Stomach (tissue), 19 donors: ENCODE measurements at places on chromosomes 5 and 9. TPM values are rescaled to one million over a fixed set of nuclear protein-coding genes. Genes with fewer than 3 reads are reported as not detected.

Gene PCDHB13
- 5.9 TPM for total RNA-seq

Gene PFN3
- not detected for total RNA-seq

DNA sequence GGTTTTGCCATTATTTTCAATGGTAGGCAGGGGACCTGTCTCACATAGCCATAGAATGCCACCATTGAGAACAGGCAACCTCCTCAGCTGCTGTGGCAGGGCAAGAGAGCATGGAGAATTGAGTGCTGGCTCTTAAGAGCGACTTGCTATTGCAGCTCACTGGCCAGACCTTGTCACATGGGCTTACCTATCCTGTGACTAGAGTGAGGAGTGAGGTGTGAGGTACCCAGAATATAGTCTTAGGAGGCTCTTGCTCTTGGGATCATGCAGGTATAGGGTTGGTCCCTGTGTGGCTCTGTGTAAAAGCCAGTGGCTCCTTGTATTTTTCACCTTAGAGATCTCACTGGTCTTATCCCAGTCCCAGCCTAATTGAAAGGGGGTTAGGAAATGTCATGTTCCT lies 39.8 kb upstream of the NR3C1 start:
- no peak overlapping the region for H3K27ac ChIP-seq
- no peaks in the 10 kb centered on the region for H3K4me1 ChIP-seq
- no peak overlapping the region for H3K4me3 ChIP-seq
- H3K36me3 ChIP-seq: no peaks in the 10 kb centered on the region
- no peak for DNase-seq

- no peak overlapping the region for H3K4me3 ChIP-seq
- no peaks in the 10 kb centered on the region for H3K27me3 ChIP-seq
- H3K36me3 ChIP-seq: no peaks in the 10 kb centered on the region
- peaks cover 51% of the 10 kb centered on the region for H3K4me1 ChIP-seq
- DNase-seq: no peak
- H3K27ac ChIP-seq: no peak overlapping the region
Measured at GRCh38 chr5:143337946-143338345, 65.5 kb downstream of the NR3C1 start.

GRCh38 chr9:97445119-97445701 lies 33.3 kb downstream of the TDRD7 start:
- H3K4me3 ChIP-seq: no peak overlapping the region
- peaks cover 11% of the 10 kb centered on the region for H3K4me1 ChIP-seq
- no peaks in the 10 kb centered on the region for H3K27me3 ChIP-seq
- H3K36me3 ChIP-seq: no peaks in the 10 kb centered on the region
- no peak for DNase-seq
- no peak overlapping the region for H3K27ac ChIP-seq

- peaks cover 9% of the 10 kb centered on the region for H3K4me1 ChIP-seq
- H3K27ac ChIP-seq: no peak overlapping the region
- H3K27me3 ChIP-seq: no peaks in the 10 kb centered on the region
- peak; percentile 62 for DNase-seq
- no peaks in the 10 kb centered on the region for H3K36me3 ChIP-seq
Measured at GRCh38 chr9:92151691-92152393, 36.6 kb upstream of the SPTLC1 start.

GRCh38 chr9:33818847-33819500 lies 2.0 kb downstream of the UBE2R2 start:
- peak; percentile 20 for DNase-seq
- H3K36me3 ChIP-seq: no peaks in the 10 kb centered on the region
- peaks cover 44% of the 10 kb centered on the region for H3K4me1 ChIP-seq
- peak overlapping the region; percentile 87 for H3K4me3 ChIP-seq
- H3K27ac ChIP-seq: peak overlapping the region; percentile 100
- no peaks in the 10 kb centered on the region for H3K27me3 ChIP-seq

DNA sequence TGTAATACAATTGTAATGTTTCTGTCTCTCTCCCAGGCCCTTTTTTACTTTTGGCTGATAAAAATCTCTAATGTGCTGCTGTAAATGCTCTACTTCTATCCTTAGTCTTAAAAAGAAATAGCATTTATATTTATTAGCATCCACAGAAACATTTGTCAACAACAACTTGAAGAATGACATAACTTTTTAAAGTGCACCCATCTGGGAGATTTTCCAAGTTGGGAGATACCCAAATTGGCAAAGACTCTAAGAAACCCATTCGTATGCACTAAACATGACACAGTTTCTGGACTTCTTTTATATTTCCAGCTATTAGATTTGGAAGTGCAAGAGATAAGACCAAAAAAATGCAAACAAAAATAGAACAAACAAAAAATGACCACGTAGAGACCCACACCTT lies 2287.4 kb upstream of the WWC1 start:
- H3K27me3 ChIP-seq: no peaks in the 10 kb centered on the region
- no peaks in the 10 kb centered on the region for H3K4me1 ChIP-seq

DNA sequence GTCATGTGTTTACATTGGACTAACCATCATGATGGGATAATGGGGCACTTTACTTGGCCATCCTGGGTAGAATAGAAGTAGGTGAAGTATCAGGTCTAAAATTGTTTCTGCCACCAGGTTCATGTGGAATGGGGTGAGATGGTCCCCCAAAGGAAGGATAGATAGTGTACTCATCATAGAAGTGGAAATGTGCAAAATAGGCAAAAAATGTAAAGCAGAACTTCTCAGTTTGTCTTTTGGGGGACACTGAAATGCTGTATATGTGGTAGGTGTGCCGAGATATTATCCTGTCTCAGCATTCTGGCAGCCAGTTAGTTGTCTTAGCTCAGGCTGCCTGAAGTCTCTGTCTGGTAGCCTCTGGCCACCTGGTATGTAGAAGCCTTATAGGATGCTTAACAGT lies 107.6 kb downstream of the FOCAD start:
- H3K27me3 ChIP-seq: no peaks in the 10 kb centered on the region
- no peak overlapping the region for H3K4me3 ChIP-seq
- no peak overlapping the region for H3K27ac ChIP-seq
- no peak for DNase-seq
- H3K36me3 ChIP-seq: peaks cover 14% of the 10 kb centered on the region
- H3K4me1 ChIP-seq: no peaks in the 10 kb centered on the region

DNA sequence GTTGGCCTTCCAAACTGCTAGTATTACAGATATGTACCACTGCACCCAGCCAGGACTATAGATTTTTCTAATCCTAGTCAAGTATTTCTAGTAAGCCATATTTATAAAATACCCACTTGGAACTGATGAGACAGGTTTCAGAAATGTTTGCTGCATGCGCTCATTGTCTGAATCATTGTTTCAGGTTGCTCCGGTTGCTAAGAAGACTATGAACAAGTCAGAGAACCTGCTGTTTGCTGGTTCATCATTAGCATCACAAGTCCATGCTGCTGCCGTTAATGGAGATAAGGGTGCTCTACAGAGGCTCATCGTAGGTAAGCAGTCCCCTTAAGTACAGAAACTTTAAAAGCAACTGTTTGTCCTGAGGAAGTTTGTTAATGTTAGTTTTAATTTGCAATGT lies 5.3 kb downstream of the INVS start:
- no peaks in the 10 kb centered on the region for H3K27me3 ChIP-seq
- H3K4me3 ChIP-seq: no peak overlapping the region
- no peak overlapping the region for H3K27ac ChIP-seq
- H3K4me1 ChIP-seq: peaks cover 10% of the 10 kb centered on the region
- DNase-seq: no peak

DNA sequence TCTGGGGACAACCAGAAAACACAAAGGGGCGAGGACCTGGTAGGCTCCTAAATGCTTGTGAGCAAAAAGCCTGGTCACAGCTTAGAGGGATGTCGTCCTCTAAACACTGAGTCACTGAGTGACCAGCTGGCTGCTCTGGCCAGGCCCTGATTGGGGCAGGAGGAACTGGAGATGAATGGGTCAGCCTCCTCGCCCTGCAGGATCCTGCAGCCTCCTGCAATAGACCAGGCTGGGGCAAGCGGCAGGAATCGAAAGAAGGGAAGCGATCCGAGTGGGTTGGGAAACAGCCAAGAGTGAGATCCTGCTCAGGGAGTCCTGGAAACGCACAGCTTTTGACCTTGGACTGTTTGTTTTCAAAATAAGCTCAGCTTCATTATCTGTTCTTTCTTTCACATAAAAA lies 34.1 kb upstream of the MSX2 start:
- H3K36me3 ChIP-seq: no peaks in the 10 kb centered on the region
- DNase-seq: no peak
- H3K27ac ChIP-seq: no peak overlapping the region
- no peaks in the 10 kb centered on the region for H3K4me1 ChIP-seq
- peaks cover 9% of the 10 kb centered on the region for H3K27me3 ChIP-seq
